Mammary epithelial cell (primary cell): ENCODE measurements at places on chromosomes 3 and 15. TPM values are rescaled to one million over a fixed set of nuclear protein-coding genes. Genes with fewer than 3 reads are reported as not detected.

GRCh38 chr3:7667774-7668173 is 806.9 kb downstream of the GRM7 start:
- no peak for DNase-seq

CYP8B1 gene
- not detected in 2 replicates for total RNA-seq

GRCh38 chr3:157129803-157130466 is 30.0 kb downstream of the CCNL1 start:
- DNase-seq, result peak; percentile 90

- no peak for DNase-seq
Measured at GRCh38 chr15:38369936-38370478, 83.9 kb upstream of the FAM98B start.

- no peak for DNase-seq
Measured at GRCh38 chr3:188125076-188125475, 28.9 kb upstream of the LPP start.

SEMA4B gene
- 44.3 TPM for total RNA-seq

- DNase-seq, result peak; percentile 69
Measured at GRCh38 chr3:30688776-30689641, 82.6 kb downstream of the TGFBR2 start.
